ENCODE measurements at places on chromosomes 6 and 20.

GRCh38 chr20:32642257-32643046, 31.3 kb downstream of the C20orf203 start:
- no peak for DNase-seq

DNA sequence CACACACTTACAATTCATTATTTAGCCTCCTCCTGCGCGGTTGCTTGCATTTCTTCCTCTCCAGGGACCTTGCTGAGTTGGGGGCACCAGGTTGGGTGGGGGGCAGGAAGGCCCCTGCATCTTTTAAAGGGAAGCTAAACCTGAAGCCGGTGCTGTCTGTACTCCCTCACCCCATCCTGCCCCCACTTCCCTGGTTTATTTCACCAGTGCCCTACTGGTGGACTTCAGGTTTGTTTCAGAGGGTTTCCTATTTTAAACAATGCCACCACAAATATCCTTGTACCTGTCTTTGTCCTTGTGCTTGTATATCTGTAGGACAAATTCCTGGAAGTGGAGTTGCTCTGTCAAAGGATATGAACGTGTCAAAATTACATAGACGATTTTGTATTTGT, 21.0 kb downstream of the PTK7 start:
- DNase-seq: no peak

GRCh38 chr20:35404614-35405259, 7.0 kb downstream of the UQCC1 start:
- no peak for DNase-seq

- no peak for DNase-seq
Observed at GRCh38 chr6:137978252-137978896, 111.3 kb downstream of the TNFAIP3 start.

DNA sequence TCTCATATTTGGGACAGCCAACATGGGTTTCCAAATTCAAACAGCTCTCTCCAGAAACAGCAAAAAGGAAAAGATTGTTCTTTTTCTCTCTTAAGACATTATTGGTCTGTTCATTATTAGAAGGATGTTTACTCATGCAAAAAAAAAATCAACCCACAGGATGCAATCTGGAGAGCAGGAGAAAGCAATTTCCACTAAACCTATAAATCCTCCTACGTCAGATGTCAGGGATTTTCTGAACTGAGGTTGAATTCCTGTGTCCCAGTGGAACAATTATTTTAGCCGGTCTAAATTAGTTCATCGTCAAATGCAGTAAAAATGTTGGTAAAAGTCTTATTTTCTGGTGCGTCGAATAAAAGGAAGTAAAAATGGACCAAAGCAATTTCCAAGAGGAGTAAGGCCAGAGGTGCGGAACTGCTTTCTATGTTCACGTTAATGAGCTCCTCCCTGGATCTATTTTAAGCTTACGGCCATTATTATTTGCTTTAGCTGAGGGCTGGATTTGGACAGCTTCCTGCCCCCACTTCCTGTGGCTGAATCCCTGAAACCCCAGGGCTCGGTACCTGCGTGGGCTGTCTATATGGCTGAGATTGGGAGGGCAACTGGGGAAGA, at the start of gene GABRR1:
TSS of gene GABRR1 (minus strand) at position 60 of the 612 bp plus-strand sequence. CDS start at position 24, 36 bp downstream.
- no peak for DNase-seq

GRCh38 chr6:111662794-111663593, 57.3 kb upstream of the TRAF3IP2 start:
- no peak for DNase-seq

DNA sequence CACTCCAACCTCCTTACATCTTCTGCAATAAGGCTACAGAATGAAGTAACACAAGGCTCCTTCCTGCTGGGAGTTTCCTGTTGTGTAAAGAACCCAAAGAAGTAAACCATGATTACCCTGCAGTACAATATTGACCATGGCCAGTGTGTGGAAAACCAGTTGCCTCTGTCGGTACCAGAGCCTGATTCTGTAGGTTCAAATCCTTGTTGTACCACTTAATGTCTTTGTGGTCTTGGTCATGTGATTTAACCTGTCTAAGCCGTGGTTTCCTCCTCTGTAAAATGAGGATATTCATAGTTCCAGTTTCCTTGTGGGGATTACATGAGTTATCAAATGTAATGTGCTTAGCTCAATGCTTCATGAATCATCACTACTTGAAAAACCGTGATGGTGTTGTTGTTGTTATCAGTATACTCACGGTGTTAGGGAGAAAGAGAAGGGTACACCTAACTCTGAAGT, 60.3 kb upstream of the PRELID3B start:
- no peak for DNase-seq

DNA sequence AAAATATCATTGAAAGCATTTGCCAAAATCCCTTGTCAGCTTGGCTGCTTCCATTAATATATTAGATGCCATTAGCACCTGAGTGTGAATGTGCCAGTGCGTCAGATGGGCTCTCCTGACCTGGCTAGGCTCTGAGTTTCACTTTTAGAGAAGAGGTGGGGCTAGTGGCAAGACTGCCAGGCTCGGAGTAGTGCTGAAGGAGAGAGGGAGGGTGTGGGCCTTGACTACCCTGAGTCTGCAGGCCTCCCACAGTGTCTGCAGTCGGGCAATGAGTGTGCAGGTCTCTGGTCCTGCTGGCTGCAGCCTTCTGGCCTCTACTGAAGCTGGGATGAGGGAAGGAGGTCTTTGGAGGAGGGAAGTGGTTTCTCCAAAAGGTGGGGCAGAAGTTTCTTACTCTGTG, 34.6 kb upstream of the PNPLA1 start:
- DNase-seq: no peak

- no peak for DNase-seq
Observed at GRCh38 chr6:165889636-165890403, 226.8 kb upstream of the PDE10A start.

DNA sequence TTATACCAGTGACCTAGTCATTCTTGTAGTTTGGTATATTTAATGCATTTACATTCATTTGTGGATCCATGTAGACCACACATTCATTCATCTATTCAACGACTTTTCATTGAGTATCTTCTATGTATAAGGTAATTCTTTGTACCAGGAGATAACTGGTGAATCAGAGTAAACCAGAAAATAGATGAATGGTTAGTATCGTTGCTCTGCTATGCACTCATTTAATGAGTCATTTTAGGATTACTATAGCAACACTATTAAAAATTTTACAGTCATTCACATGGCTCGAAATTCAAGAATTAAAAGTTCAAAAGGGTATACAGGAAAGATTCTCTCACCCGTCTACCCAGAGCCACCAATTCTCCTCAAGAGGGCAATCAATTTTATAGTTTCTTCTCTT, 26.8 kb downstream of the DOK5 start:
- DNase-seq: no peak

GRCh38 chr20:858011-858410, 24.5 kb downstream of the FAM110A start:
- no peak for DNase-seq

- DNase-seq: no peak
Observed at GRCh38 chr6:148347441-148348054, 4.9 kb downstream of the SASH1 start.

GRCh38 chr6:43095939-43096338, 19.8 kb downstream of the PTK7 start:
- DNase-seq: no peak

- no peak for DNase-seq
Observed at GRCh38 chr20:37259865-37260264, 1.7 kb downstream of the GHRH start.

DNA sequence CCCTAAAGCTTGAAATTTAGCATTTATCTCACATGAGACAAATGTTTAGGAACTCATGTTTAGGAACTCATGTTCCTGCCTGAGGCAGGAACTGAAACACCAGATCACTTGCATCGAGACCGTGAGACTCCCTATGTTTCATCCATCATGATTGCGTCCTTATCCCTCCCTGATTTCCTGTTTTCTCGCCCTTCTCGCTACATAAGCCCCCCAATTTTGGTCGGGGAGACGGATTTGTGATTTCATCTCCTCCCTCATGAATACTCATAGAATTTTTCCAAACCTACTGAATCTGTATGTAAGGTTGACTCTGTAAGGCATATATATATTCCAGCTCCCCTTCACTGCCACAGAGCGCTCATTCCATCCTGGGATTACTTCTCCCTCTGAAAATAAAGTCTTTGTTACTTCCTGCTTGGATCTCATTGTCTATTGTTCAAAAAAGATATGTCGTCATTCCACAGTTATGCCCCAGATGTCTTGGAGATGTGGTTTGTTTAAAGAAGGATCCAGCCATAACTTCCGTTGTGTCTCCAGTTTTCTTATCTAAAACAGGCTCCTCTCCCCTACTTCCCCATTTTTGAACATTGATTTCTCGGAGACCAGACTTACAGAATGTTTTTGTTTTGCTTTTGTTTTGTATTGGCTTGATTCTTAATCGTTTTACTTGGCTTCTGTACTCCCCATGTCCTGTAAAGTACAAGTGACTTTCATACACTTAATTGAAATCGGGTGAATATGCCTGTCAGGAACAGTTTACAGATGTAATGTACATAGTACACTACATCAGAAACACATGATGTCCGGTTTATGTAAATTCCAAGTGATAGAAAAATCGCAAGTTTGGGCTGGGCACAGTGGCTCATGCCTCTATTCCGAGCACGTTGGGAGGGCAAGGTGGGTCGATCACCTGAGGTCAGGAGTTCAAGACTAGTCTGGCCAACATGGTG, 118.7 kb downstream of the HFE start:
- DNase-seq: no peak

GRCh38 chr6:135084001-135084915, 29.6 kb upstream of the HBS1L start:
- DNase-seq: no peak

GRCh38 chr20:924639-925038, 8.5 kb upstream of the ANGPT4 start:
- DNase-seq: no peak

DNA sequence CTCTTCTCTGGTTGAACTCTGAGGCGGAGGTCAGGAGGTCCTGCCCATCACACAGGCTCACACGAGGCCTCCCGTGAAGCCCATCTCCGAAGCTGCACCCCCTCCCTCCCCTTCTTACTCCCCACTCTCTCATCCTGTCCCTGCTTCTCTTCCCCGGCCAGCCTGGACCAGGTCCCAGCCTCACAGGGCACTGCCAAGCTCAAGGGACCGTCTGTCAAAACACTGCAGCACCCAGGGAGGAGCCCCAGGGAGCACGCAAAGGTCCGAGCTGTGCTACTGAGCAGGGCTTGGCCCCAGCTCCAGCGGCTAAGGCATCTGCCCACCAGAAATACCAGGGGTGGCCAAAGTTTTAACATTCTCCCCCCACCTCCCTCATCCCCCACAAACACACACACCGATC, 70.0 kb downstream of the PSMG4 start:
- DNase-seq: no peak

DNA sequence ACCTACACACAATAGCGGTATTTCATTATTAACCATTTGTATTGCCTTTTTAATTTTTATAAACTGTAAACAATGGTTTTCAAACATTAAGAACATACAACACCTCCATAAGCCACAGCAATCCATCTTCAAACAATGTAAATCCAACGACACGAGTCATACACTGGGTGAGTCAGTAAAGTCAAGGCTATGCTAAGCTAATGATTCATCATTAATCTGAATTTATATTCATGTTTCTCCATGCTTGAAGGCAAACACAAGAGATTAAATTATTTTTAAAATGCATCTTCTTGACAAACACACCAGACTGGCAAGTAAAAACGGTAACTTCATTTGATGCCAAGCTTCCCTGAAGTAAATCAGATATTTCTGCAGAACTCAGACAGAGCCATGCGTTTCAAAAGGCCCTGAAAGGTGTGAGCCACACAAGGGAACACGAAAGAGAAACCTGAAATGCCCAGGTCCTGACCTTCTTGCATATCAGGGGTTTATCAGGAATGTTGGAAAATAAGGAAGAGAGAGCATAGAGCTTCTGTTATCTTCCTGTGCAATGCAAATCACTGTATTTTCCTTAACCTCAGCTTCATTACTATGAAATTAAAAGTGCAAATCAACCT, 162.5 kb downstream of the ALDH8A1 start:
- no peak for DNase-seq

GRCh38 chr6:169780571-169781091, 29.2 kb downstream of the ERMARD start:
- no peak for DNase-seq

DNA sequence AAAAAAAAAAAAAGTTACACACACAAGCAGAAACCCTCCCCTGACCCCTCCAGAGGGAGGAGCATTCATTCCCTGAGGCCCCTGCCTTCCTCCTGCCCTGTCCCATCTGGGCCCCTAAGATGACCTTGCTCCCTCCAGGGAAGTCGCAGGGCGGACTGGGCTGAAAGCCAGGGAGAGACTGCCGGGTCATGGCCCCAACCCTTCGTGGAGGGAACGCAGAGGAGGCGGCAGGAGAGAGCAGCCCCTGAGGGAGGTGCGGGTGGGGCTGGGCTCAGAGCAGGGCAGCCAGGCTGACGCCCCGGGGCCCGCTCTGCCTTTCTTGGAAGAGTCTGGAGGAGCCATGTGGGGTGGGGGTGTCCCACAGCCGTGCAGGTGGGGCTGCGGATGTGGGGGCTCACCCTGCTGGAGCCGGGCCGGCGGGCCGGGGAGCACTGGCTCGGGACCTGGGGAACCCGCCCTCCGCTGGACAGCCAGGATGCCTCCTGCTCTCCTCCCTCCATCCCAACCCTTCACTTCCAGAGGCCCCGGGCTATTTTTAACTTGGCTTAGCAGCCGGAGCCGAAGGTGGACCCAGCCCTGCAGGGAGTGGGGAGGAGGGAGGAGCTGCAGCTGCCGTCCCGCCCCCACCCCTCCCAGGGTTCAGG, 15.0 kb upstream of the ABHD16B start:
- no peak for DNase-seq

- DNase-seq: no peak
Observed at GRCh38 chr6:169046483-169047192, 207.0 kb downstream of the THBS2 start.

DNA sequence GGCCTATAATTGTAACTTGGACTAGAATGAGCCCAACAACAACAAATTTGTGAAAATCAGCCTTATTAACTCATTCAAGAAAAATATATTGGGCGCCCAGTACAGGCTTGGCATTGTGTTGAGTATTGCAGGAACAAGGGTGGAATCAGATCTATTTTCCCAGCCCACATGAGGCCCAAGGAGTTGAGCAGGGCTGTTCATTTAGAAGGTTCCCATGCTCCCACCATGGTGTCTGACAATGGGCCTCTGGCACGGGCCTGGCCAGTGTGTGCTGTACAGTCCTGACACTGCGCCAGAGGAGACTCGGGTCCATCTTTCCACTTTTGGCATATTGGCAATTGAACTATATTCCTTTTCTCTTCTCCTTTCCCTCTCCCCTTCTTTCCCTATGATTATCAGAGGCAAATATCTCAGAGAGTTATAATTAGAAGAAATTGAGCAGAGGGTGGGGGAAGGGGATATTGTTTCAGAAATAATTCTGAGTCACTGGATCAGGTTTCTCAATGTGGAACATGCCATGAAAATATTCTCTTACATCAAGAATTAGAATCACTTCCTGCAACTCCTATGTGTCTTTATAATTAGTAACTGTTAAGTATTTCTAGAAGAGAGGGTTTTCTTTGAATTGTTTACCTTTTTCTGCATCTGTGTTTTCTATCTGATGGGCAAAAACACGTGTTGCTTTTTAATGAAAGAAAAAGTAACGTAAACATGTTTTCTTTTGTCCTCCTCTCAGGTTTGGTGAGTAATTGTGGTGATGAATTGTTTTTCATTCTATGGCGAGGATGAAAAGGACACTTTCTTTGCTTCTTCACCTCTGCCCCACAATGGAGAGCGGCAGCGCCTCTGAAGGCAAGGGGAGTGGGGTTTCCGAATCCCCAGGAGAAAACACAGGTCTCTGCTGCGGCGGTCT, 209.4 kb downstream of the FOXA2 start:
- DNase-seq: no peak

GRCh38 chr6:89251976-89252375, 34.8 kb upstream of the GABRR1 start:
- DNase-seq: no peak

Data from activated naive CD8-positive, alpha-beta T cell treated with anti-CD3 and anti-CD28 coated beads for 36 hours (primary cell).